ENCODE measurements at places on chromosomes 1 and 21.

- H3K4me3 ChIP-seq: no peak overlapping the region
- no peaks in the 10 kb centered on the region for H3K4me1 ChIP-seq
- no peak overlapping the region for H3K27ac ChIP-seq
- no peaks in the 10 kb centered on the region for H3K27me3 ChIP-seq
- no peak for DNase-seq
- H3K36me3 ChIP-seq: no peaks in the 10 kb centered on the region
Observed at GRCh38 chr1:8266436-8267165, 51.3 kb upstream of the SLC45A1 start.

DNA sequence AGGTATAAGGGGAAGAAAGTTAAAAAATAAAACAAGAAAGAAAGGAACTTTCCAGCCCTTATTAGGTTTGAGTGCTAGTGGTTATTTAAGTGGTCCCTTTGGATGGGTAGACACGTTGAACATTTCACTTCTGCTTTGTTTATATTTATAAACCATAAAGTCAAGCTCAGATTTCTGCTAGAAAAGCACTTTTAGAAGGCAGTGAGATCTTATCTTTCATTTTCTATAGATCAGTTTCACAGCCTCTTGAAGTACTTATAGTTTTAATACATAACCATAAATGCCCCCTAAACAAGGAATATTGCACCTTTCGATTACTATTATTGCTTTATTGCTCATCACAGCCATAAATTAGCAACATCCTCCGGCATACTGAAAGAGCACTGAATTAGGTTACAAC lies 446.8 kb upstream of the PLXNA2 start:
- no peaks in the 10 kb centered on the region for H3K36me3 ChIP-seq
- H3K27ac ChIP-seq: no peak overlapping the region
- H3K4me1 ChIP-seq: no peaks in the 10 kb centered on the region
- H3K27me3 ChIP-seq: no peaks in the 10 kb centered on the region
- no peak for DNase-seq

DNA sequence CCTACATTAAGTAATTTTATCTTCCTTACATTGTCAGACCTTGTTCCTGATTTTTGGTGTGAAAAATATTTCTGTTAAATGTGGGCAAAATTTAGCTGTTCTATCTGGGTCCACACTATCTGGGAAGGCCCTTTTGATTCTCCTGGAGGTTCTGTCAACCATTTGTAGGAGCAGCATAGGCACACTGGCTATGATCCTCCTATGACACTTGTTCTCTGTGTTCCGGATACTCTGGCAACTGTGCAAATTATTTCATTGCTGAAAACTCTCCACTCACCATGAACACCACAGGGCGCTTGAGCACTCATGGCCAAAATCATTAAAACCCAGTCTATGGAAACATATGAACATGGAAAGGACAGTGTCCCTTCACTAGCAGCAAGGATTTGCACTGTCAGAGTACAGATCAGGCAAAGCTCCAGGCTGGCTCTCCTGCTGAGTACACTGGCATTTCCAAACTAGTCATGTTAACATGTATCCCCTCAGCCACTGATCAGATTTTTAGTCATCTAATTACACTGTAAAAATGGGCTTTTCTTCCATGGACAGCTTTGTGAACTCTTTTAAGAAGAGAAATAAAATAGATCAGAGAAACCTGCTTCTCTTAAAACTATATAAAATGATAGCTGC lies 43.9 kb upstream of the SGIP1 start:
- no peak overlapping the region for H3K27ac ChIP-seq
- H3K27me3 ChIP-seq: no peaks in the 10 kb centered on the region
- no peak for DNase-seq
- no peaks in the 10 kb centered on the region for H3K36me3 ChIP-seq

DNA sequence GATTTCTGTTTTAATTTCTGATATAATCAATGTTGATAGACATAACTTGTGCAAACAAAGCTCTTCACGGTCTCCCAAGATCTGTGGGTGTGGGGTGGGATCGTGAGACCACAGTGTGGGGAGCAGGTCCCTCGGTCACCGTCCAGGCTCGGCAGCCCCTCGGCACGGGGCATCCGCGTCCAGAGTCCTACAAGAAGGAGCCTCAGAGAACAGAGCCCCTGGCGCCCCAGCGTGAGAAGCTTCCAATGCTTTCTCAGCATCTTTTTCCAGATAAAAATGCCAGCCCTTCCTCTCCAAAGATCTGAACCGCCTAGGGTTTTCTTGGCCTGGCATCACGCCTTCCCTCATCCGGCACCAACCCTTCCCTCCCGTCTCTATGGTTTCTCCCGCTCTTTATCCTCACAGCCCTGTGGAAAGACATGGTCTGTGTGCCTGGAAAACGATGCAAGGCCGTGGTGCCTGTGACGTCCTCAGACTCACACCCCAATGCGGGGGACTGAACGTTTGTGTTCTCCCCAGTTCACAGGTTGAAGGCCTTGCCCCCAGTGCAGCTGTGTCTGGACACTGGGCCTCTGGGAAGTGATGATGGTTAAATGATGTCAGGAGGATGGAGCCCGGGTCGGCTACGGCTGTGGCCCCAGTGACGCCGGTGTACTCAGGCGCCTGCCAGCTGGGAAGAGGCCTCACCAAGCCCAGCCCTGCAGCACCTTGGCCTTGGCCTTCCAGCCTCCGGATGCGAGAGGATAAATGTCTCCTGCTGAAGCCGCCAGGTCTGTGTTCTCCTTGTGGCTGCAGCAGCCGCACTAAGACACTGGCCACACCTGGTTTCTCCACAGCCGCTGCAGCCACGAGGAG lies 45.9 kb upstream of the COL6A2 start:
- H3K4me1 ChIP-seq: peaks cover 45% of the 10 kb centered on the region
- no peaks in the 10 kb centered on the region for H3K36me3 ChIP-seq
- H3K4me3 ChIP-seq: no peak overlapping the region
- peak overlapping the region; percentile 95 for H3K27ac ChIP-seq
